Stimulated activated CD4-positive, alpha-beta T cell treated with anti-CD3 and anti-CD28 coated beads, Interleukin-4, amount 100 ng/mL, for 24 hours (primary cell): ENCODE measurements at places on chromosomes 2 and 18.

- DNase-seq, result no peak
These were observed 42.4 kb upstream of the BIN1 start for GRCh38 chr2:127149384-127149783.

DNA sequence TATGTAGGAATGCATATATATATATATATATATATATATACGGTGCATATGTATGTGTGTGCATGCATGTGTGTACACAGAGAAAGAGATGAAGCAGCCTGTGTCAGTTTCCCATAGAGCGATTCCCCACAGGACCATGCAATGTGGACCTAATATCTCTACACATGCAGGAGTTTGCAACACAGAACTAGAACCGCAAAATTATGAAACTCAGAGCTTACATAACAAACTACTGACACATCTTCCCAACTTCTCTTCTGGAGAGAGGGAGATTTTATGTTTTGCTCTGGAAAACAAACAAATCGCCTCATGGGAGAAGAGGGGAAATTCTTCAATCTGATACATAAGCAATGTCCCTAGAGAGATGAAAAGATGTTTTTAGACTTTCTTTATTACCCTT, 377.2 kb downstream of the LRATD1 start:
- DNase-seq, result no peak

DNA sequence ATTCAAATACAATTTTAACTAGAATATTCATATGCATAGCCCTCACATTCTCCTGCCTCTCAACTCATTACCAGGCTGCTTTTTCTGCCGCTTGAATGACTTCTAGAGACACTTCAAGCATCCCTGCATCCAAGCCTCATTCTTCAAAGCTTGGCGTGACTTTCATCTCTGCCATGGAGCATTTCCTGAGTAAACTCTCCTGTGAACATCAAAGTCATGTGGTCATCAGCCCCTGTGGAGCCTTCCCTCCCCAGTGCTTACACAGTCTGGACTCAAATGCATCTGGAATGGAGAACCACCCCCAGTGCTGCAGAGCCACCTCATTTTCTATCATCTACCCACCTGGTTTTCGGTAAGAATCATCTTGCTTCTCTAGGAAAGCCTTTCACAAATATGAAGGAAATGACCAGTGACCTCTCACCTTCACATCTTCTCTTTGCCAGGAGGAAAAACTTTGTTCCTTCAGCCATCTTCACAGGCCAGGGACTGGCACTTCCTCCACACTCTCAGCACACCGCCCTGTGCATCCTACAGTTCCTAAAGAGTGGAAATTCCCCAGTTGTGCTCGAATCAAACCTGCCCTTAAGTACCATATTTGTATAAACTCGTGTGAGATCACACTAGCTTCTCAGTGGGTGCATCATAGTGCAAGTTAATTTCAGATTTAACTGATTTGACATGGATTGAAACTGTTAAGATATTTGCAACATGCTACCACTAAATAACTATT, 116.4 kb downstream of the COL6A3 start:
- no peak for DNase-seq

DNA sequence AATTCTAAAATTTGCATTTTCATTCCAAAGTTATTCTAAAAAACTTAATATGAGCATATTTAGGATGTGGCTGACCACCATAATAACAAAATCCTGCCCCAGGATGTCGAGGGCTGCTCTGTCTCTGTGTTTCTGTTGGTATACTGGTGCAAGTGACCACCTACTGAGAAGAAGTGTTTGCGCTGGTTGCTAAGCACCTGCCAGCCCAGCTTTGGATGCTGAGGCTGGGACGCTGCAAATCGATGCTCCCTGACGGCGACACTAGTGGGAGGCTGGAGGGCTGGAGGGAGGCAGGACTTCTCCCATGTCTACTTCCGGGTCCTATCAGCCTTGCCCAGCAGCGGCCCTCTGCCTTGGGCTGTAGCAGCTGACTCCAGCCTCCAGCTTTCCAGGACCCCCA, 45.0 kb downstream of the LAMA1 start:
- no peak for DNase-seq
